SK-N-SH treated with all-trans-retinoic acid at 6 μM for 48 hours (cell line): ENCODE measurements at places on chromosomes 7 and 10.

DNA sequence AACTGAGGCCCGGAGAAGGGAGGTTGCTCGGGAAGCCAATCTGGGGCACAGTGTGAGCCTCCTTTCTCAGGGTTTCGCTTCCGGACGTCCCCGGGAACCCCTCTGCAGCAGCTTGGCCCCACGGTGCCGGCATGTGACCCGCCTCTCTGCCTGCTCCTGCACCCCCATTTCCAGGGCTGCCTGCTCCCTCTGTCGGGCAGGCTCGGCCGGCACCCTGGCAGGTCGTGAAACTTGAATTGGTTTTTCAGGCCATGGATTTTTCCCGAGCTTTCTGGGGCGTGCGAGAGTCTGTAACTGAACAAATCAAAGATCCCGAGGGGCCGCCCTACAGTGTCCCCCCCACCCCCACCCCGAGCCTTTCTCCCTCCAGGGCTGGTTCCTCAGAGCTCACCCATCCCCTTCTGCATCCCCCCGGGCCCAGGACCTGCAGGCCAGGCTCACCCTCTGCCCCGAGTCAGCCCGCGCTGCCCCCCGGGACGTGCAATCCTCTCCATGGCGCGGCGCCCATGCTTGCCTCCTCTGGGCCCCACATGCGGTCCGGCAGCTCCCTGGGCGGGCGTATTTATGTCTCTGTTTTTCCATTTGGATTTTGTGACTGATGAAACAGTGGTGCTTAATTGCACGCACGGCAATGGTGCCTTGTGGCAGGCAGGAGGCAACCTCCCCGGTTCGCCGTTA lies 58.1 kb downstream of the UNCX start:
- peak; percentile 5; the same call in 2 of the 3 replicates for ATAC-seq

DNA sequence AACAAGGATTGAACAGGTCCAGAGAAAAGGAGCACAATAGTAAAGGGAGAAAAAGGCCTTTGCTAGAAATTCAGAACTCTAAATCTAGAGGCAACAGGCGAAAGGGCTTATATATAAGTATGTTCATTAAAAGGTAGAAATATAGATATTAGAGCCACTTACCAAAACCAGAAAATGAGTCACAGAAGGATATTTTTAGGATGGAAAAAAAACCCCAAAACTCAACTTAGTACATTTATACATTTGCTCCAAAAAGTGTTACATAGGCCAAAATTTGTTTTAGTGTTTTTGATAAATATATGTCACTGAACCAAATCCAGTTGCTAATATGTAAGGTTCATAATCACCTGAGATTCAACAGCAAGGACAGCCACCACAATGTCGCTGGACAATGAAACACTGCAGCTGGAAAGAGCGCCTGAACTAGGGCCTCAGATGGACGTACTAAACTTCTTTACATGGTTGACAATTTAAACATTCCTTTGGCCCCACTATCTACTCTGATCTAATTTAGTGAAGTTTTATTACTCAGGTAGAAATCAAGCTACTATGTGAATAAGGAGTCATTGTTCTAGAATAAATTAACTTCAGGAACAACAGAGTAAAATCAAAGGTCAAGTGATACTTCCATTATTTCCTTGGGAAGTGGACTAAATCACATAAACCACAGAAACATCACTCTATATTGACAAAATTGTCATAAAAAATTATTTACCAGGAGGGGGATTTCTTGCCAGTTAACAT lies 10.9 kb downstream of the FAM3C start:
- ATAC-seq: no peak

GRCh38 chr7:6181136-6181535 lies 91.3 kb downstream of the CYTH3 start:
- ATAC-seq: no peak; the same call in 2 of the 3 replicates

DNA sequence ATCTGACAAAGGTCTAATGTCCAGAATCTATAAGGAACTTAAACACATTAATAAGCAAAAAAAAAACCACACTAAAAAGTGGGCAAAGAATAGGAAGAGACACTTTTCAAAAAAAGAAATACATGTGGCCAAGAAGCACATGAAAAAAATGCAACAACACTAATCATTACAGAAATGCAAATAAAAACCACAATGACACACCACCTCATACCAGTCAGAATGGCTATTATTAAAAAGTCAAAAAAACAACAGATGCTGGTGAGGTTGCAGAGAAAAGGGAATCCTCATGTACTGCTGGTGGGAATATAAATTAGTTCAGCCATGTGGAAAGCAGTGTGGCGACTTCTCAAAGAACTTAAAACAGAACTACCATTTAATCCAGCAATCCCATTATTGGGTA lies 119.0 kb downstream of the LMBR1 start:
- no peak for ATAC-seq
